ENCODE measurements at places on chromosomes 11 and 22.

- no peak for DNase-seq
Measured at GRCh38 chr11:57175478-57175877, 6.3 kb upstream of the LRRC55 start.

DNA sequence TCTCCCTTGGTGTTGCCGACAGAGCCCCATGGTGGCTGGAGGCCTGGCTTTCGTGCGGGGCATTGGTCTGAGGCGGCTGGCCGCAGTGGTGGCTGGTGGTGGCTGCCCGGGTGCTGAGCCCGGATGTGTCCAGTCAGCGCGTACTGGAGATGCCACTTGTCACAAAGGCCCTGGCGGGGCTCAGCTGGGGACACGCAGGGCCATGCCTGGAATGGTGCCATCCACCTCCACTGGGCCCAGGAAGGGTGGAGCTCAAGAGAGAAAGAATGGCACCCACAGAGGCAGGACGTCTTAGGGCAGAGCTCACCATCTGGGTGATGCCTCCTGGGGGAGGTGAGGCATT lies 92.5 kb downstream of the CEP164 start:
- no peak for DNase-seq

GRCh38 chr11:69078930-69079605 lies 30.3 kb downstream of the TPCN2 start:
- no peak for DNase-seq

DNA sequence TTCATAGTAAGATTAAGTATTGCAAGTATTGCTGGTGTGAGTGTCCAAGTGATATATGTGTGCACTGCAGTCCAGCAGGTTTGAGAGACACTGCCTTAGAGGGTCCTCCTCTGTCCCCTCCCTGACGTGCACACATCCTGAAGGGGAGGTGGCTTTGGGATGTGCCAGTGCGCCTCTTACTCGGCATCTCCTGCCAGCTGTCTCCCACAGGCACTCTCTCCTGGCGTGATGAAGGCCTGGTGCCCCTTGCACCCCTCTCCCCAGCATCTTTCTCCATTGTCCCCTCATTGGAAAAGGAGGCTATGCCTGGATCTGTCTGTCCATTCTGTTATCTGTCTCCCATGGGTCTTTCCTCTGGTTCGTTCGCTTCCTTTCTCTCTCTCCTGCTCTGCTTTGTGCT lies 24.2 kb downstream of the GTPBP1 start:
- DNase-seq: no peak

DNA sequence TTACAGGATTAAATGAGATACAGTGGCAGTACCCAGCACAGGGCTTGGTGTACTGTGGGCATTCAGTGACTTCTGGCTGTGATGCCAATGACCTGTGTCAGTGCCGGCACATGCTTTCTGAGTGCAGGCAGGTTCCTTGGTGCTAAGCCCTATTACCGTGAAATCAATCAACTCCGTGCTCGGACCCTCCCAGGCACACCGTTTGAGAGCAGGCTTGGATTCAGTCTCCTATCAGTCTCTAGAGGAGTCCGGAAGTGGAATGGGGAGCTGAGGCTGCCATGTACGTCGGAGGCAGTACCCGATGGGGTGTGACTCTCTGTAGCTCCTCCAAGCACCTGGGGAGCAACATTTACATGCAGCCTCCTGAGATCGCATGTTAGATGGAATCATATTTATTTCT lies 42.6 kb downstream of the CACNG2 start:
- no peak for DNase-seq

- DNase-seq: peak; percentile 15
Measured at GRCh38 chr11:1751999-1752906, 1.9 kb upstream of the IFITM10 start.

GRCh38 chr11:746289-747157 lies 741 bp upstream of the TALDO1 start:
- no peak for DNase-seq

Measured in activated CD8-positive, alpha-beta memory T cell treated with anti-CD3 and anti-CD28 coated beads, Interleukin-2, amount 50 U/mL, for 4 hours (primary cell).